Parietal lobe (tissue), 2 donors: ENCODE measurements at places on chromosomes 5 and 9. TPM values are rescaled to one million over a fixed set of nuclear protein-coding genes. Genes with fewer than 3 reads are reported as not detected.

The TMC1 gene
- total RNA-seq = 0.94 TPM

The C5orf52 gene
- not detected for total RNA-seq

The C9orf50 gene
- not detected for total RNA-seq

The NR4A3 gene
- 13.5 TPM for total RNA-seq

The PITX1 gene
- not detected for total RNA-seq

The TMED9 gene
- 24.4 TPM for total RNA-seq

The SPATA31D4 gene
- total RNA-seq = not detected

The SELENOP gene
- total RNA-seq = 24.4 TPM

The WNK2 gene
- 86.1 TPM for total RNA-seq

The HMCN2 gene
- 0.31 TPM for total RNA-seq

The ANGPTL2 gene
- 1.9 TPM for total RNA-seq

The LHX6 gene
- total RNA-seq = 32.2 TPM

The NME5 gene
- 8.8 TPM for total RNA-seq

The FUT7 gene
- not detected for total RNA-seq

The SPINK7 gene
- total RNA-seq = not detected

The SH2D3C gene
- total RNA-seq = 11.3 TPM

The DNAJB5 gene
- total RNA-seq = 47.9 TPM

The SPINK1 gene
- not detected for total RNA-seq

The TSLP gene
- total RNA-seq = not detected

The SLC34A1 gene
- total RNA-seq = not detected

The POU4F3 gene
- not detected for total RNA-seq

The TLX3 gene
- not detected for total RNA-seq

The CBY3 gene
- not detected for total RNA-seq

The FBXL7 gene
- total RNA-seq = 5.0 TPM

The LCN10 gene
- total RNA-seq = not detected

The DMGDH gene
- total RNA-seq = 3.1 TPM

The PCA3 gene
- 1.6 TPM for total RNA-seq

The TEX53 gene
- not detected for total RNA-seq

The SPAAR gene
- total RNA-seq = 0.31 TPM

The C5orf47 gene
- total RNA-seq = 0.31 TPM

The SPATA31C1 gene
- not detected for total RNA-seq

The IL5 gene
- not detected for total RNA-seq

The MRPL36 gene
- 19.4 TPM for total RNA-seq

The FBLL1 gene
- total RNA-seq = 37.6 TPM

The PCDHGB1 gene
- total RNA-seq = 20.3 TPM

The PPP2R2B gene
- 135 TPM for total RNA-seq
